ENCODE measurements at places on chromosomes 3 and 15.

DNA sequence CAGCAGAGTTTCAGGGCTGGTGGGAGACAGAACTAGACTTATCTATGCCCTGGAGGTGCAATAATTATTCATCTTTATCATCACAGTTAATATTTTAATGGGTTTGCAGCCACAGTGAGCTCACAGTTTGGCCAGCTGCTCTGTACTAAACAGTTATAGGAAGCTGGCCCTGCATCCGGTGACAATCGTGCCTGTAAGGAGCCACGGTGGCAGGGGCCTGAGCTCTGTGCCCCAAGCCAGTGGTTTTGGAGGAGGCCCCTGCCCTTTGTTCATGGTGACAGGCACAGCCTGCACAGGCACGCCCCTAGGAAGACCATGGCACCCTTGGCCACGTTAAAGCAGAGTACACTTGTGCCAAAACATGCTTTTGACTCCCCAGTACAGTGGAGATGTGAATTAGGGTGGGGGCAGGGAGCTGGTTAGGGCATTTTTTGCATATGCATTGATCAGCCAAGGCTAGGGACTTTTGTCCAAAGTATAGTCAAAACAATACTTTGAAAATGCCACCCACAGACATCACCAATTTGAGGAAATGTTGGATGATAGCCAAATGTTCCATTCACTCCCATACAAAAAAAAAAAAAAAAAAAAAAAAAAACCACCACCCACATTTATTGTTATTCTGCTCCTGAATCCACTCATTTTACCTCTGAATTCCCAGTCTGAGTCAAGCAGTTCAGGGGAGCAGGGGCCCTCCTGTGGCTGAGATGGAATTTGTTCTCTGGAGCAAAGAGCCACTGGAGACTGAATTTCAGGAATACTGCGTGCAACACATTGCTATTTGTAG, 3.4 kb upstream of the RFTN1 start:
- DNase-seq: no peak

DNA sequence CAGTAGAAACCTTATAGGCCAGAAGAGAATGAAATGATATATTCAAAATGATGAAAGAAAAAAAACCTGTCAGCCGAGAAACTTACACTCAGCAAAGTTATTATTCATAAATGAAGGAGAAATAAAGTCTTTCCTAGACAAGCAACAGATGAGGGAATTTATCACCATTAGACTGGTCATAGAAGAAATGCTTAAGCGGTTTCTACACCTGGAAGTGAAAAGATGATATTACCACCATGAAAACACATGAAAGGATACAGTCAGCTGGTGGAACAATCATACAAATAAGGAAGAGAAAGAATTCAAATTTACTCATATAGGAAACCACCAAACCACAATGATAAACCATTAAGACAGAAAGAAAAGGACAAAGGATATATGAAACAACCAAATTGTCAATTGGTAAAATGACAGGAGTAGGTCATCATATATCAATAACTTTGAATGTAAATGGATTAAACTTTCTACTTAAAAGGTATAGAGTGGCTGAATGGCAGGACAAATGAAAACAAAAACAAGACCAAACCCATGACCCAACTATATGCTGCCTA, 29.9 kb upstream of the PRR23C start:
- DNase-seq: no peak

DNA sequence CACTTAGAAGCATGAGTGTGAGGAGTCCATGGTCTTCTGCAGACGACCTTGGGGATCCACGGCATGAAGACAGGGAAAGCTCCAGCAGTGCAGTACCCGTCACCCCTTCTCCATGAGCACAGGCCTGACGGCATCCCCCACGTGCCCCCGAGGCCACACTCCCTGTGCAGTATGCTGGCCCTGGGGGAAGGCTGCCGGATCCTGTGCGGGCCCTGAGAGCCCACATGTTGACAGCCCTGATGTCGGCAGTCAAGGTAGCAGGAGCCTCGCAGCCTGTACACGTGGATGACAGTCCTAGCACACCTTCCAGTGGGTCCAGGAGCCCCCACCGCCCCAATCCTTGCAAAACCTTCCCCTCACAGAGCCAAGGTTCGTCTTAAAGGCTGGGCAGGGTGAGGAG, 195.3 kb downstream of the ATP10A start:
- DNase-seq: no peak

- peak; percentile 1 for DNase-seq
Measured at GRCh38 chr15:51380999-51381806, 39.7 kb downstream of the GLDN start.

DNA sequence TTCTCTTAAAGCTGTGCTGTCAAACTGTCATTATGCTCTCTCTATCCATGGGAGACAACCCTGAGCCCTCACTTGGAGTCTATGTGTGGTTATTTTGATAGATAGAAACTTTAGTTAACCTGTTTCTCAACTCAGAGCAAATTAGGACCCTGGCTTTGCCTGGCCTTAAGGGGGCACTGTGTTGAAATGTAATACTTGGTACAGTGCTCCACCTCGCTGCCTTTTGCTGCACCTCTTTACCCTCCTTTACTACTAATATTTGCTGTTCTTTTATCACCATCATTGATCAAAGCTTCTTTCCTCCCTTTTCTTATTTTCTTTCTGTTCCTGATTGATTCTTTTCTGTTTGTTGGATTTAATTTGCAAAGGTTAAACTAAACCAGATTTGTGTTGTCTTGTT, 34.3 kb downstream of the STT3B start:
- DNase-seq: no peak

DNA sequence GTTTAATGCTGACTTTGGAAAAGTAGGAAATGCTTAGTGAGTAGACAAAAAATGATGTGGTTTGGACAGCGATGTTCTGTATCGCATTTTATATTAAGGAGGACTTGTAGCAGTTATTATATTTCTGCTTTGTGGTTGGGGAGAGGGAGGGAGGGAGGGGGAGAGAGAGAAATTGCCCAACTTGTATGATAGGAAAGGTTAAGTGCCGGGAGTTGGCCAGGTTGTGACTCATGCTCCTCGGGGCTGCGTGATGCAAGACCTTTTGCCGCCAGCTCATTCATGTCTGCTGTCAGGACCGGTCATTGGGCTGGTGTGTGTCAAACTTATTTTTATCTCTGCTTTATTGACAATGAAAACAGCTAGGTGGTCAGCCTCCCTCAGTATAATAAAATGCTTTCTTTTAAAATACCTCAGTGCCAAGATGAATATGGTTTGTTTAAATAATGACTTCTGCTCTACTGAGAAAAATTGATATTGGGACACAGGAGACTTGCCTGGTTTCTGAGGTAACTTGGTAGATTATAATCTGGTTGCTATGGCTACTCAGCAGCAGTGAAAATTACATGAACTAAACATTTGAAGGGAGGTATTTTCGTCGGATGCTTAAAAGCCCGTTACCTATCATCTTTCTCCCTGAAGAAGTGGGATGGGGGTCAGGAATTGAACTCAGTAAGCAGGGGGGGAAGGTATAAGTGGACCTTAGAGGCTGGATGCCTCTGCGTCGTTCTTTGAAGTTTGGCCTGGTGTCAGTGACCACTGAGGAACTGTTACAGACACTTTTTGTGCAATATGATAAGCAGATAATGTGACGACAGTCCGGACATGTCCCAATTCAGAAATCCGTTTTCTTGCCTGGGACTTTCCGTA, 90.7 kb downstream of the FNDC3B start:
- peak; percentile 43 for DNase-seq

DNA sequence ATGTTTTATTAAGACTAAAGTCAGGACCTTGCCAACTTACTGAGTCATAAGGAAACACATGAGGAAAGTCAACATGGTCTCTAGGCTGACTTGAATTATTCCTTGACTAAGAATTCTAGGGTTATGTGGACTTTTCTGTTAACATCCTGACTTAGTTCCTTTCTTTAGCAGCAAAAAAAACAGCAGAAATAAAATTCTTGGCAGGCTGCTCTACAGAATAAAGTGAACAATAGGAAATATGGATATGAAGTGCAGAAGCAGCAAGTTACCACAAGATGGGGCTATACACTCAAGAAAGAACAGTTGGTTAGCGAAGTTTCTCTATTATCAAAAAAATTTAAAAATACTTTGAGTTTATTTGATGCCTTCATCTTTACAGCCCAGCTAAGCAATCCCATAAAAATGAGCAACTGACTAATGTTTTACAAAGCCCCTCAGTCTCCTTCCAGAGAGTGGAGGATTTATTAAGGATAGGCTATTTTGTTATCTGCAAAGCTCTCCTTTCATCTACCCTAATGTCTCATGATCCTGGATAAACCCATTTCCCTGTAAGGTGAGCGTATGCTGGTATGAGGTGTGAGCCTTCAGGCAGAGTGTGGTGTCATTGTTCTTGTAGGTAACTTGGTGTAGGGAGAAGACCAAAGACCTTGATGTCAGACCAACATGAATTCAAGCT, 23.1 kb upstream of the MCCC1 start:
- DNase-seq: no peak

DNA sequence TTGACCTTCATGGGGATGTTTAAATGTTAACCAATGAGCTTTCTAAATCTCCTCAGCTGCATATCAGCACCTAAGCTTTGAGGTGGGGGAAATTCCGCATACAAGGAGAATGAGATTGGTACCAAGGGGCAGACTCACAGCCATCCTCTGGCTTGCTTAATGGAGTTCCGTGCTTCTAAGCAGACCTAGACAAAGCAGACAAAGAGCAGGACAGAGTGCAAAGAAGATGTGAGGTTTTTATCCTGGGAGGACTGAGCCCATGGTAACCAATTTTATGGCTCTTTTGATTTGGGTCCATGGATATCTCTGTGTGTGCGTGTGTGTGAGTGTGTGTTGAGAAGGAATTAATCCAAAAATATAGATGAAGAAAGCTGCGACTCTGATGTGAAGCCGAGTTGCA, 7.5 kb downstream of the TAFA4 start:
- no peak for DNase-seq

GRCh38 chr3:71858503-71859122, 73.7 kb upstream of the PROK2 start:
- no peak for DNase-seq

GRCh38 chr15:48332642-48333034, 1.4 kb downstream of the DUT start:
- DNase-seq: no peak

- DNase-seq: no peak
Measured at GRCh38 chr3:42683875-42684598, 1.3 kb upstream of the KLHL40 start.

- DNase-seq: no peak
Measured at GRCh38 chr3:71160785-71161546, 422.6 kb downstream of the FOXP1 start.

DNA sequence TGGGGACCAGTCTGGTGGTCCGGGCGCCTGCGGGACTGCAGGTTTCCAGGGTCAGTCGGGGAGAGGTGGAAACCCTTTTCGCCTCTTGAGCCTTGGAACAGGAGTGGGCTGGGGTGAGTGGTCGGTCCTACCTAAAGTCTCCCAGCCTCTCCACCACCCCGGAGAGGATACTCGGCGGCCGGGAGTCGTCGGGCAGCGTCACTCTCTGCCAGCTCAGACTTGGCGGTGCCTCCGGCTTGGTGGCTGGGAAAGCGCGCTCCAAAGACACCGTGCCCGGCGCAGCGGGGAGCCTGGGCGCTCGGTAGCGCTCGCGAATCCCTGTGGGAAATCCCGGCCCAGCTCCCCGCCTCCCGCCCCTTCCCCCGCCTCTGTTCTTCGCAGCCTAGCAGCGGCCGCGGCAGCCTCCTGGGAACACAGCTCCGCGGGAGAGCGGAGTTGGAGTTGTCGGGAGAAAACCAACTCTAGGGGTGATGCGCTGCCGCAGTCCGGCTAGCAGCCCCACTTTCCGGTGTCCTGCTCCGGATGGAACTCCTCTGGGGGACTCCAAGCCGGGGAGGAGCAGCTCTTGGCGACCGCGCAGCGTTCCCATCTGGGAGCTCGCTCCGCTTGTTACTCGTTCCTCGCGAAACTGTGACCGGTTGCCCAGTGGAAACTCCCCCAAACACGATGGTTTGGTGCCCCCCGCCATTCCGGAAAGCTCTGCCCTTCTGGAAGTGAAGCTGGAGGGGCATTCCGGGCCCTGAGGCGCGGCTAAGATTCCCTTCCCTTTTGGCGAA, 1.4 kb downstream of the EPHB1 start:
- DNase-seq: no peak

DNA sequence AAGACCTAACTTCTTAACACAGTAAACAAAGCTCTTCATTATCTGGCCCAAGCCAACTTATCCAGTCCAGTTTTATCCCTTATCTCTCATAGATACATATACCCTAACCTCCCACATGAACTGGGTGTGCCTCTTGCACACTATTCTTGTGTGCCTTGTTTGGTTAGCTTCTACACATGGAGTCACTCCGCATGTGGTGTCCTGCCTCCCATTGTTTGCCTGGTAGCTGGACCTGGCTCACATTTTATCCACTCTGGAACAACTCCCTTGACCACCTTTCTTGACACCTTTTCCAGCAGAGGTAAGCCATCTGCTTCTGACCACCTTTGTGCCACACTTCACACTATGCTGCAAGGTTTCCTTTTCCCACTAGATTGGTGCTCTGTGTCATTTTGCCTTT, 15.2 kb downstream of the TIPARP start:
- DNase-seq: no peak

DNA sequence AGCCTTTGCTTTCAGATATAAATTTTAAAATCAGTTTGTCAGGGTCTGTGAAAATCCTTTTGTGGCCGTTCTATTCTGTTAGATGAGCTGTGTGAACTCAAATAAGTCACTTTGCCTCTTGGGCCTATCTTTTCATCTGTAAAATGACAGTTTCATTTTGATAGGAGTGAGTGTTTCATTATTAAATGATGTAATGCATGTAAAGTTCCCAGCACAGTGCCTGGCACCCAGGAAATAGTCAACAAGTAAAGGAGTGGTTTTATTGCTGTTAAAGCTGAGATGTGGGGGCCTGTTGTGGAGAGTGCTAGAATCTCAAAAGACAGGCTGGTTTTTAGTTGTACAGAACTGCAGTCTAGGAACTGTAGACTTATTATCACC, 394.5 kb upstream of the CFAP20DC start:
- DNase-seq: no peak

DNA sequence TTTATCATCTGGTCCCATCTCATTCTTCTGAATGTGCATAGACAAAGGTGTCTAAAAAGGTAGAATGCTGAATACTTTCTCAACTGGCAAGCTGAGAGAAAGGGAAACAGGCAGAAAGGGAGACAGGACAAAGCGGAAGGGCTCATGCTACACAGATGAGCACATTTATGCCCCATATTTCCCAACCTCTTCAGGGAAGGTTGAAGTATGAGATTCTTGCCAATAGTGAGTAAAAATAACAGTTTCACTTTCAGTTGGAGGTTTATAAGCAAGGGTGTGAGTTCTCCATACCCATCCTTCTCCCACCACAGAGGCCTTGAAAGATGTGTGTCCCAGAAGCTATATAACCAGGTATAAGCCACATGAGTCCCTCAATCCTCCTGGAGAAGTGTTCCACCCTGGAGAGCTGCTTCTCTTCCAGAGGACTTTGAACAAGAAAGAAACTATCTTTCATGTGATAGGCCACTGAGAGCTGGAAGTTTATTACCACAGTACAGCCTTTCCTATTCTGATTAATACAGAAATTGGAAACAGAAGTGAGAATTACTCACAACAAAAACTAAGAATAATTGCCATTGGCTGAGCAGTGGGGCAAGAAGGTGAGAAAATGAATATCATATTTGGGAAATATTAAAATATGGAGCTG, 709.4 kb upstream of the NR2F2 start:
- no peak for DNase-seq

GRCh38 chr15:82646250-82647044, 716 bp downstream of the CPEB1 start:
- DNase-seq: no peak

All from stimulated activated CD8-positive, alpha-beta memory T cell treated with anti-CD3 and anti-CD28 coated beads, Interleukin-12 subunit alpha, Interleukin-12 subunit beta, amount 100 ng/mL, for 4 hours (primary cell).